ENCODE measurements at places on chromosomes 5 and 9.

- no peak for DNase-seq
Measured at GRCh38 chr9:128293091-128293490, 17.0 kb downstream of the SWI5 start.

- no peak for DNase-seq
Measured at GRCh38 chr5:113320273-113320780, 114.5 kb downstream of the TSSK1B start.

DNA sequence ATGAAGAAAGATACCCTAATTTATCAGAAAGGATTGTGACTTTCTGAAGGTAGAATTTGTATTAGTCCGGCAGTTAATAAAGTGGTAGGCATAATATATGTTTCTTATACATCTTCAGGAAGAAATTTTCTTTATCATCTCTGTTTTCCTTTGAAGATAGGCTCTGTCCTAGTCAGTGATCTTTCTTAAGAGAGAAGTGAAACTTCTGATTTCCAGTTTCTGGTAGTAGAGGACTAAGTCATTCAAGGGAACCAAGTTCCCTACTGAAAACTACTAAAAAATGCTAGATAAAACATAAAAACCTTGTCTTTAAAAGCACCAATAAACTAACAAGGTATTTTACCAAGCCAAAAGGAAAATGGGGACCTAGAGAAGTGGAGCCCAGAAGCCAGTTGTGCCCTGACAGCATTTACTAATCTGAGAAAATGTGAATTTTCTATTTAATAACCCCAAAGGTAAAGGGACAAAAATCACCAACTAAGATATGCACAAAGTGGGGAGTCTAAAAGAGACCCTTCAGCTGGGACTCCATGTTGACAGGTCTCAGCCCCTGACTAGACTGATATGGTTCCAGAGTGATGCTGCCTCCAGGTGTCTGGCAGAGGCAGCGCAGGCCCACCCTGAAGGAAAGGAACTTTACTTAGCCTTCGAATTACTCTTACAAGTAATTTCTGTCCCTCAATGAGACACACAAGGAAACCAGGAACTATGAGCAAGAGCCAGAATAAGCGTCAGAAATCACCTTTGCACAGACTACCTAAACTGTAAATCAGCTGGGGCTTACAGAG, 72.7 kb downstream of the FAM78A start:
- DNase-seq, result no peak

DNA sequence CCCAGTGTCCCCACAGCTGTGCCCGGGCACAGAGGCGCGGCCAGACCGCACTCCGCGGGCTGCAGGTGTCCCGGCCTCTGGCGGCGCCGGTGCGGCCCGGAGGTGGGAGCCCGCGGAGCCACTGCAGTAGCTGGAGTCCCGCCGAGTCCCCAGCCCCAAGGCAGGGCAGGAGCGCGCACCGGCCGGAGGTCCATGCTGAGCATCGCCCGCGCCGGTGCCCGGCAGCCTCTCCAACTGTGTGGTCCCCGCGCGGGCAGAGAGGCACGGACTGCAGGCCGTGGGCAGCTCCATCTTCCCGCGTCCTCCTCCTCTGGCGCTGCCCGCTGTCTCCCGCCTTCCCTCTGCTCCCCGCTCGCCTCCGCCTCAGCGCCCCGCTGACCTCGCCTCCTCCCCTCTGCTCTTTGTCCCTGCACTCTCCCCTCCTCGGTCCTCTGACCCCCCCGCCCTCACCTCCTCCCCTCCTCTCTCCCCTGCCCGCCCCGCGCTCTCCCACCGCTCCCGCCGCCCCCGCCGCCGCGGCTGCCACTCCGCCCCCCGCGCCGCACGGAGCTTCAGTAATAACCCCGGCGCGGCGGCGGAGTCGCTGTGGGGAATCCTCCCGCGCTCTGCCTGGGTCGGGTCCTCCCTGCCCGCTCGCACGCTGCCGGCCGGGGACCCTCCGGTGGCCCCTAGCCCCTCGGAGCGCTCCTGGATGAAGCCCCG, at the start of gene ADAMTS16:
TSS of gene ADAMTS16 (plus strand) at position 554 of the 702 bp plus-strand sequence. CDS start at position 692, 138 bp downstream.
- no peak for DNase-seq

DNA sequence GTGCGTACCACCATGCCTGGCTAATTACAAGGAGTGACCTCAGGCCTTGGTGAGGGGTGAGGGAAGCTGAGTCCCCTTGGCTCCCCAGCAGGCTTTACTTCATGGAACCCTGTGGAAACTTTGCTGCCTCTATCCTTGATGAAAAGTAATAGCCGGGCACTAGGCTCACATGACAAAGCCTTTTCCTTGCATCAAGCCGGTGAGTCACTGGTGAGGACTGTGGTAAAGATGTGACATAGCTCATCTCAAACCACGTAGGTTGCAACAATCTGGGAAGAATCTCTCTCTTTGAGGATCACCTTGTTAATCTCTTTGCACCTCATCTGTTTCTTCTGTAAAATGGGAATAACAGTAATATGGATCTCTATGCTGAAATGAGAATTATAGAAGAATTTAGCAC, 116.3 kb upstream of the SLC25A48 start:
- no peak for DNase-seq

- DNase-seq, result no peak
Measured at GRCh38 chr5:164651546-164652275, 1146.3 kb downstream of the MAT2B start.

DNA sequence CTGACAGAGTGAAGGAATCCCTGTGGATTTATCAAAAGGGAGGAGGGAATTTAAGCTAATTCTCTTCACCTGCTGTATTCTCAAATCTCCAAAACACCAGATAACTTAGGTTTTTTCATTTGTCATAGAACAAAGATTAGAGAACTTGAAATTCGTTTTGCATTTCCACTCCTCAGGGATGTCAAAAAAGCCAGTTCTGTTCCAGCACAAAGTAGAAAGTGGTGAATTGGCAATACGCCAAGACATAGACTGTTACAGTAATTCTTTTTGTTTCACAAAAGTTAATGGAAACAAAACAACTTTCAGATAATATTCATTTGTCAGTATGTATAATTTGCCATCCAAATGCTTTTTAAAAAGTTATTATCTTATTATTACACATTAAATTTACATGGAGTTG, 15.0 kb downstream of the S1PR3 start:
- DNase-seq, result no peak

DNA sequence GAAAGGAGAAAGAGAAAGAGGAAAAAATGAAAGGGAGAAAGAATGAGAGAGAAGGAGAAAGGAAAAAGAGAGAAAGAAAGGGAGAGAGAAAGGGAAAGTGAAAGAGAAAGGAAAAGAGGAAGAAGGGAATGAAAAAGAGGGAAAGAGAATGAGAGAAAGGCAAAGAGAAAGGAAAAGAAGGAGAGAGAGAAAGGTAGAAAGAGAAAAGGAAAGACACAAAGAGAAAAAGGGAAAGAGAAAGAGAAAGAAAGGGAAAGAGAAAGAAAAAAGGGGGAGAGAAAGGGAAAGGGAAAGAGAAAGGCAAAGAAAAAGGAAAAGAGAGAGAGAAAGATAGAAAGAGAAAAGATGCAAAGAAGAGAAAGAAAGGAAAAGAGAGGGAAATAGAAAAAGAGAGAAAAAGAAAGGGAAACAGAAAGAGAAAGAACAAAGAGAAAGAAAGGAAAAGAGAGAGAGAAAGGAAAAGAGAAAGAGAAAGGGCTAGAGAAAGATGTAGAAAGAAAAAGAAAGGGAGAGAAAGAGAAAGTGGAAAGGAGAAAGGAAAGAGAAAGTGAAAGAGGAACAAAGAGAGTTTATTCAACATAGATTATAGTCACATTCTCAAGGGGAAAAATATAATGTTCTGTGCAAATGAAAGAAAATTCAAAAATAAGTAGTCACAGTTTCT, 165.2 kb downstream of the TMEM38B start:
- DNase-seq, result no peak

DNA sequence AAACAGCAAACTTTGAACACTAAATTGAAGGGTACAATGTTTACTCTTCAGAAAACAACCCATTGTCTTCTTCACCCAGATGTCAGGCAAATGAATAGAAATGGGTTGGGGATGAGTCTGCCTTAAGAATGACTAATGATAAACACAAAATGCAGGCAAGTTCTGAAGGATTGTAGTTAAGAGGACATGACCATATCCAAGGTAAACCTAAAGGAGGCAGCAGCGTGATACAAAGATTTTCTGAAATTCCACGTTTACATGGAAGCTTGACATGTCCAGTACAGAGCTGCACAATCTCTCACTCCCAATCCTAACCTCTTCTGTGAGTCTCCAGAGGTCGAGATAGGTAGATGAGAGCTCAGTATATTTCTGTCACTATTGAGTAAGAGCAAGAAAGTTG, 1263.2 kb upstream of the CDH6 start:
- DNase-seq, result no peak

GRCh38 chr5:175470781-175471180, 7.6 kb upstream of the SFXN1 start:
- no peak for DNase-seq

GRCh38 chr9:98533132-98533531, 175.6 kb downstream of the GABBR2 start:
- no peak for DNase-seq

DNA sequence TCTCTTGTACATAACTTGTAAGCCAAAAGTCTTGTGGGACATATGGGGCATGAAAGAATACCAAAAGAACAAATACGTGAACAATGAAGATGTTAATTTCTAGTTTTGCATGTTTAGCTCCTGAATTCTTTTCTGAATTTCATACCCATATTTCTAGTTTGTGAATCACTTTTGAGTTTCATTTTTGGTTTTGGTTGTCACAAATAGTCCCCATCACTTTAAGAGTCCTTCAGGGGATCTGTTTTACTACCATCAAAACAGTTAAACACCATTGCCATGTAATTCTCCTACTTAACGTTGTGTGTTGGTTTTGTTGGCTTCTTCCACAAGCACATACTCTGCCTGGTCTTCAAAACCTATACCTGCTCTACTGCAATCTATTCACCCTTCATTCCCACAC, 27.0 kb downstream of the VCAN start:
- DNase-seq, result no peak

GRCh38 chr9:27530915-27531755, 1.5 kb upstream of the MOB3B start:
- no peak for DNase-seq

- DNase-seq, result no peak
Measured at GRCh38 chr5:143874312-143874711, 62.4 kb downstream of the HMHB1 start.

DNA sequence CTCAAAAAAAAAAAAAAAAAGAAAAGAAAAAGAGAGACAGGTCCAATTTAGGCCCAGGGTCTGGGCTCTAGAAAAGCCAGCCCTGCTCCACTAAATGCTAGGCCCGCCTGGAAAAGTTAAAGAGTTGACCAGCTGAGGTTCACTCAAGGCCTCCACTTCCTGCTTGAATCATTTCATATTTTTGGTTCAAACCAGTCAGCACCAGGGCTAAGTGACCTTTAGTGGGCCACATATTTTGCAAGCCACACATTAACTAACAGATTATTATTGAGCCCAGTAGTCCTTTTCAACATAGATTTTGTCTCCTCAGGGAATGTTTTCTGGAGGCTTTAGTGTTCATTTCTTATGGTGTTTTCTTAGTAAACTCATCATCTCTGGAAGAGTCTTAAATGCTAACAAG, 156.6 kb downstream of the TLR4 start:
- DNase-seq, result no peak

DNA sequence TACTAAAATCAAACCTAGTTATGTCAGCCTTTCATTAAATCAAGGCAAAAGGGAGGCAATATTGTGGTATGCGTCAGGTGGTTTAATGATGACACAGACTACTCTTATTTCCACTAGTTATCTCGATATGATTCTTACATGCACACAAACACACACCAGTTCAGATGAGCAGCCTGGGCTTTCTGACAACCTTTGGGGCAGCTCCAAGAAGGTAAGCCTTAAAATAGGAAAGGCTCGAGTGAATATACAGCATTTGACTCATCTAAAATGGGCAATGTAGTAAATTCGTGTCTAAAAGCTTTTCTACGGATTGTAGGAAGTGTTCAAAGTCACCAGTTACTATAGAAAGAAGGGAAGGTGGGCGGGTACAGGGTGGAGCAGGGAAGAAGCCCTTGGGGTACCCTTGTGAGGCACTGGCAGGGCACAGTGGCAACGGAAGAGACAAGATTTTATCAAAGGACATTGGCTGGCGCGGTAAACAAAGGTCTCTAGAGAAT, 1.9 kb downstream of the ANKH start:
- DNase-seq, result no peak

- DNase-seq, result no peak
Measured at GRCh38 chr5:98121036-98121936, 652.2 kb upstream of the RGMB start.

- DNase-seq, result no peak
Measured at GRCh38 chr5:68066277-68066955, 149.1 kb upstream of the PIK3R1 start.

DNA sequence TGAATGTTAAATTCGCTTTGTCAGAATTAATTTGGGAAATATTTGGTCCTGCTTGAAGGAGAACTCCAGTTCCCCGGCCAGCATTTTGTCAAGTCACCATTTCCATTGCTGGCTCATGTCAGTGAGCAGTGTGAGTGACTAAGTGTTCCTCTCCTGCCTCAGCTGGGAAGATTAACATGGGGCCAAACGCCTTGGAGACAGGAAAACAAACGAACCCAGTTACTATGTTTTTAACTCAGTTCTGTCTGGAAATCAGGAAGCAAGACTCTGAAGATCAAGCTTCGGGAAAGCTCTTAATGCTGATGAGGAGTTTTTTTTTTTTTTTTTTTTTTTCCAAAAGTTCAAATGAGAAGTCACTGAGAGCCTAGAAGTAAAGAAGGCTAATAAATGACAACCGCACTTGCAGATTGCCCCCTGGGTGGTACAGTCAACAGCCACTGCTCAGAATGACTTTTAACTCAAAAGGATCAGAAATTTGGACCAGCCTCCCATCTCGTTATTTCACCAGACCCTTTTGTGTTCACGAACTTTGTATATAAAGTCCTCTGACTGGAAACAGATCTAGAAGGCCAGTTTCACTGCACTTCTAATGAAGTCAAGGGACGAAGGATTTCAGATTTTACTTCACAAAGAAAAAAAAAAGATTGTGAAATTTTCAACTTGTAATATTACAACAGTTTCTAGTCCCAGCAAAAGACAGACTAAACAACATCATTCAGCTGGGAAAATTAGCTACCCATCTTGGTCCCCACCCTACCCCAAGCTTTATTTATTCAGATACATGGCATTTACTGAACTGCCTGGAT, 121.3 kb downstream of the LHFPL2 start:
- DNase-seq, result peak; percentile 56

GRCh38 chr5:3099954-3100353, 348.5 kb upstream of the IRX2 start:
- DNase-seq, result no peak

GRCh38 chr5:118551031-118551430, 437.3 kb downstream of the DTWD2 start:
- DNase-seq, result no peak

GRCh38 chr5:124909734-124910133, 163.3 kb upstream of the ZNF608 start:
- no peak for DNase-seq

DNA sequence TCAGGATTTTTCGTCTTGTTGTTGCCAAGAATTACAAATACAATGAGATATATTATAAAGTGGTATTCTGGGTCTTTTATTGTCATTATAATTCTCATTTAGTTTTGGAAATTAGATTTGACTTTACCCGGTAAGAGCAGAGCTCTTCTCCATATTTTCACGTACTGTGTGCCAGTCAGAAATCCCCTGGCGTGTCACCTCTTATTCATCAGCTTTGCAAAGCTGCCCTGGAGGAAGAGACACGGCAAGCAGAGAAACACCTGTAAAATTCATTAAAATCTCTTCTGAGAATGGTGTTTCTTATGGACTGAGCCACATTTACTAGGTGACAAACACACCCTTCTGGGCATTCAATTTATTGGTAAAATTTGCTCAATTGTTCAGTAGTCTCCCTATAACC, 440.4 kb downstream of the HINT1 start:
- no peak for DNase-seq

GRCh38 chr5:34653708-34654107, 2.4 kb upstream of the RAI14 start:
- DNase-seq, result no peak
